ENCODE measurements at places on chromosomes 11 and 22.

DNA sequence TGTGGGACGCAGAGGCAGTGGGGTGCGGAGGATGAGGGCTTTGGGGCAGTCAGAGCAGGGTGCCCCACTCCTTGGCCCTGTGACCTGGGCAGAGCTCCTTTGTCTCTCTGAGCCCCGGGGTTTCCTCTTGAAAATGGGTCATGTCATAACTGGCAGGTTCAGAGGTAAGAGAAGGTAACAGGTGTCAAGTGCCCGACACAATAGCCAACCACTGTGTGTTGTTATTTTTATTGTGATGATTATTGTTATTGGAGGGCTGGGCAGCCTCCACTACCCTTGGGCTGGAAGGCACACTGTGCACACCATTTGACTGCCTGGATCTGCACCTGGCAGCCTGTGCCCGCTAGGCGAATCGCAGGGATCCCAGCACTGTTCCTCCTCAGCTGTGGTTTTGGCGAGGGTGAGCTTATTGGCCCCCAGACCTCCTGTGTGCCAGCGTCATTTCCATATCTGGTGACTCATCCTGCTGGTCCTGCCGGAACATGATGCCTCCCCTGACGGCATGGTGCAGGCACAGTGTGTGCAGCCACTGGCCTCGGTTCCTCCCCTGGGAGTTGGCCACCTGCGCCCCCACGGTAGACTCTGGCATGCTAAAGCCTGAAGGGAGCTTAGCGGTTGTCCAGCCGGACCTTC lies 15.4 kb upstream of the SOX10 start:
- DNase-seq = no peak

- DNase-seq = no peak
Observed at GRCh38 chr11:121544956-121545355, 92.2 kb upstream of the SORL1-AS1 start.

- DNase-seq = no peak
Observed at GRCh38 chr22:49166746-49167145, 660.9 kb downstream of the BRD1 start.

GRCh38 chr11:19218216-19218615 lies 16.4 kb upstream of the CSRP3 start:
- no peak for DNase-seq

DNA sequence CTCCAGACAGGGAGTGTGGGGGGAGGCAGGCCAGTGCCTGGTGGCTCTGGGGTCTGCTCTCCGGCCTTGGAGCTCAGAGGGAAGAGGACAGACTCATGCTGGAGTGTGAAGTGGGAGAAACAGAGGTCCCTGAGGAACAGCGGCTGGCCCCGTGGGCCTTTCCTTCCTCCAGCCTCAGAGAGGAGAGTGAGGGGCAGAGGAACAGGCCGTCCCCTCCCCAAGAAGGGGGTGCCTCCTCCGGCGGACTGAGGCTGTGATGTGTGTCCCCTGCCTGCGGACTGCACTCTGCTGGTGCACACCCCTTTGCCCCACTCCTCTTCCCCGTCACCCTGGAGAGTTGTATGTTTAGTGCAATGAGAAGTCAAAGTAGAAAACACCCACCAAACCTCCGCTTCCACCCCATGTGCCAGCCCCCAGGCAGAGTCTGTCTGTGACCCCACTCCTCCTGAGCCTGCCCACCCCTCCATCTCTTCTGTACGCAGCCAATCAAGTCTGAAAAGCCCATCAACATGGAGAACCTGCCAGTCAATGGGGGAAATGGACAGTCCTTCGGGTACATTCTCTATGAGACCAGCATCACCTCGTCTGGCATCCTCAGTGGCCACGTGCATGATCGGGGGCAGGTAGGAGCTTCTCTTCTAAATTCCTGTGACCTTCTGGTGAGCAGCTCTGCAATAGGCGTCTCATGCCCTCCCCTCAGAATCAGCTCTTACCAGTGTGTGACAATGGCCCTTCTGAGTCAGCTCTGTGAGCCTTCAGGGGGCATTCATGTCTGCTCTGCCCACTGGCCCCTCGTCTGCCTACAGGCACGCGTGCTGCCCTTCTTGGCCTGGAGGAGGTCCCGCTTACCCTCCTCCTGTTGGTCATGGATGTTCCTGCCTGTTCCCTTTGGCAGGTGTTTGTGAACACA lies 39.0 kb downstream of the GLB1L2 start:
- DNase-seq = no peak

DNA sequence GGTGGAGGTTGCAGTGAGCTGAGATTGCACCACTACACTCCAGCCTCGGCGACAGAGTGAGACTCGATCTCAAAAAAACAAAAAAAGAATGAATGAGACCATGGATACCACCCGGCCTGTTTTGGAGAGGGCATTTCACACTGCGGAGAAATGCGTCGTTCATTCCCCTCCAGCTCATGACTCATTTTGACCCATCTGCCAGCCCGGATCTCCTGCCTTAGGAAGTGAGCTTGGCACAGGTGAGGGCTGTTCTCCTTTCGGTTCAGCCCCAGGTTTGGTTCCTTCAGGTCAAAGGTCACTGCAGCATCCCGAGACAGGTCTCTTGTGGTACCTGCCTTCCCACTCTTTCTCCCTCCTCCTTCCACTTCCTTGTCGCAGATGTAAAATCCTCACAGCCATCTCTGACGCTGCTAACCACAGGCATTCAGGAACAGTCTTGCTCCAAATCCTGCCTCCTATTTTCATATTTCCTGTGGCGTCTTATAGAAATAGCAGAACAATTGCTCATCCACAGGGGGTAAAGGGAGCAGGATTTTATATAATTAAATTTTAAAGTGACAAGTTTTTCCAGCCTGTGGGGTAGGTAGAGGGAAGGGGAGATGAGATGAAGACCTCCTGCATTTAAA lies 517.9 kb downstream of the NTM start:
- peak; percentile 80 for DNase-seq

DNA sequence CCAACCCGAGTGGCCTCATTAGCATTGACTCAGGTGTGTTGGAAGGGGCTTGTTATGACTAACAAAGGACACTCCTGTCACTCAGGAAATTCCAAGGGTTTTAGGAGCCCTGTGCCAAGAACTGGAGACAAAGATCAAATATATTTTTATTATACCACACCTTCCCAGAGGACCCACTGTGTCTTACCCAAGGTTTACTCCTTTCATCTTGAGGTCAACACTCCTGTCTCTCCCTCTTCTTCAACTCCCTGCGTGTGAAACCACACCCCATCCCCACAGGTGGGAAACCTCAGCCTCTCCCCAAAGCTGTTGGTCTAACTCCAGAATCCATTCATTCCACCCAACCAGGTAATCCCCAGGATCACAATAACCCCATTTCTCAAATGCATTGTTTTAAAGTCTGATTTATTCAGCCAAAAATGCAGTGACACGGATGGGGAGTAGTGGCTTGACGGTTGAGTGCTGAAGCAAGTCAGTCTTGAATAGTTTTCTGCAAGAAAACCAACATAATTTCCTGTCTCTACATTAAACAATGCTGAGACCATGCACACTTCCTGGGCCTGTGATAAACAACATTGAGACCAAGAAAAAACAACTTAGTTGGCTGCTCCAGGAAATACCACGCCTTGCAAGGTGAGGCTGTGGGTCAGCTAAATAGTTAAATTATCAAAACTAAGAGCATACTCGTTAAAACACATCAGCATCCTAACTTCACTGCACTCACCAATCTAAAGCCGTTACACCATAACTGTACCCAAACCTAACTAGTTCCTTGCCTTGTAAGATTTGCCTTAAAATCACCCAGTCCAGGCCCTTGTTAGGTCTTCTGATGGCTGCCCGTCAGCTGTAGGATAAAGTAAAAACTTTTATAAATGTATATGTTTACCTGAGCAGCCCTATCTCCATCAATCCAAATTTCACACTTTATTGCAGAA lies 38.5 kb upstream of the SPON1 start:
- DNase-seq = no peak

GRCh38 chr11:68120273-68121066 lies 718 bp downstream of the CHKA start:
- DNase-seq = peak; percentile 24

DNA sequence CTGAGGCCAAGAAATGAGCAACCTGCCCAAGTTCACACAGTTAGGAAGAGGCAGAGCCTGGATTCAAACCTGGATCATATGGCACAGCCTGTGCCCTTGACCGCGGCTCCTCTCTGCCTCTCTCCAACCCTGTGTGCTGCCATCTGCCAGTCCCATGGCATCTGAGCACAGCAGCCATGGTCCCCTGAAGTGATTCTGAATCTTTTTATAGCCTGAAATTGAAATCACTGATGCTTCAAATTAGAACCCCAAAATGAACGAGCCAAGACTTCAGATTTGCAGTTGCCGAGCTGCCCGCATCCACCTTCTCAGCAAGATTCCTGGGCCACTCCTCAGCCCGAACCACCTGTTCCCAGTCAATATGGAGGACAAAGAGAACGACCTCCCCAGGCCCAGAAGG lies 252.7 kb downstream of the CTTN start:
- no peak for DNase-seq

GRCh38 chr22:39469681-39470450 lies 13.1 kb downstream of the MGAT3 start:
- DNase-seq = no peak

GRCh38 chr11:86957976-86958646 lies 2.9 kb upstream of the FZD4 start:
- DNase-seq = no peak

GRCh38 chr11:12631651-12632050 lies 42.6 kb upstream of the TEAD1 start:
- DNase-seq = no peak

DNA sequence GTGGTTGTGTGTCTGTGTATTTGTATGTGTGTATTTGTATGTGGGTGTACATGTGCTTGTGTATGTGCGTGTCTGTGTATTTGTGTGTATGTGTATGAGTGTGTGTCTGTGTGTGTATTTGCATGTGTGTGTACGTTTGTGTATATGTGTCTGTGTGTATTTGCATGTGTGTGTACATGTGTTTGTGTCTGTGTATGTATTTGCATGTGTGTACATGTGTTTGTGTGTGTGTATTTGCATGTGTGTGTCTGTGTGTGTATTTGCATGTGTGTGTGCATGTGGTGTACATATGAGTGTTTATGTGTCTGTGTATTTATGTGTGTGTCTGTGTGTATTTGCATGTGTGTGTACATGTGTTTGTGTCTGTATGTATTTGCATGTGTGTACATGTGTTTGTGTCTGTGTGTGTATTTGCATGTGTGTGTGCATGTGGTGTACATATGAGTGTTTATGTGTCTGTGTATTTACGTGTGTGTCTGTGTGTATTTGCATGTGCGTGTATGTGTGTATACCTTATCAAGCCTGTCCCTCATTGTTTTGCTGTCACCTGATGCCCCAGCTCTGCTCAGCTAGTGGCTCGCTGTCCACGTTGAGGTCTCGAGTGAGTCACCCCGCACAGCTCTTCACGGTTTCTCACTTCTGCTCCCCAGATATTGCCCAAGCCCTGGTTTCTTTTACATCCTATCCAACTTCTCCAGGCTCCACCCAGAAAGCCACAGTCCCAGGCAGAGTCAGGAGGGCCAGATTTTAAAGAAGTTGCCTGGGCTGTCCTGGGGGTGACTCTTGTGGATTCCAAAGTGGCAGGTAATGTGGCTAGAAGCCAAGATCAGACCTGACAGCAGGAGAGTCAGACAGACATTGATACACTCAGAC lies 15.2 kb downstream of the MB start:
- peak; percentile 86 for DNase-seq

- DNase-seq = no peak
Observed at GRCh38 chr11:70327717-70328116, 57.2 kb downstream of the PPFIA1 start.

GRCh38 chr11:91761406-91762025 lies 463.1 kb upstream of the FAT3 start:
- no peak for DNase-seq

GRCh38 chr11:16392616-16393015 lies 36.3 kb upstream of the SOX6 start:
- no peak for DNase-seq

DNA sequence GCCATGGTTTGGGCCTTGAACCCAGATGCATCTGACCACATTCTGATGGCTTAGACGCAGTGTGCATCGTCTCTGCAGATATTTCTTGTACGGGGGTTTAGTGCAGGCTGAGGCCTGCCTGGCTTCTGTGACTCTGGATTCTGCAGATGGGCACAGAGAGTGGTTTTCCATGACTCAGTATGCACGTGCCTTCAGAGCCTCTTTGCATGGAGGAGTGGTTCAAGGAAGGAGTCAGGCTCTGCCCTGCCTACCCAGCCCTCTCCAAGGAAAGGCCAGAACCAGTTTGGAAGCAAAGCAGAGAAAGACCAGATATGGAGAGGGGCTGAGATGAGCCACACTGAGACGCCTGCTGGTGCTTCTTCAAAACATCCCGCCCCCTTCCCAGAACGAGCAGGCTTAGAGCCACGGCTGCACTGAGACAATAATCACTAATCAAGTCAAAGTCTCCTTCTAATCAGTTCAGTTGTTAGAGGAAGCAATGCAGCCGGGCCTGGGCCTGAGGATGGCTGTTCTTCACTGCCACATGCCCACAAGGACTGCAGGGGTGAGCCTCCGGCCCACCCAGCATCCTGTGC lies 308.9 kb downstream of the NXPE2 start:
- DNase-seq = no peak

DNA sequence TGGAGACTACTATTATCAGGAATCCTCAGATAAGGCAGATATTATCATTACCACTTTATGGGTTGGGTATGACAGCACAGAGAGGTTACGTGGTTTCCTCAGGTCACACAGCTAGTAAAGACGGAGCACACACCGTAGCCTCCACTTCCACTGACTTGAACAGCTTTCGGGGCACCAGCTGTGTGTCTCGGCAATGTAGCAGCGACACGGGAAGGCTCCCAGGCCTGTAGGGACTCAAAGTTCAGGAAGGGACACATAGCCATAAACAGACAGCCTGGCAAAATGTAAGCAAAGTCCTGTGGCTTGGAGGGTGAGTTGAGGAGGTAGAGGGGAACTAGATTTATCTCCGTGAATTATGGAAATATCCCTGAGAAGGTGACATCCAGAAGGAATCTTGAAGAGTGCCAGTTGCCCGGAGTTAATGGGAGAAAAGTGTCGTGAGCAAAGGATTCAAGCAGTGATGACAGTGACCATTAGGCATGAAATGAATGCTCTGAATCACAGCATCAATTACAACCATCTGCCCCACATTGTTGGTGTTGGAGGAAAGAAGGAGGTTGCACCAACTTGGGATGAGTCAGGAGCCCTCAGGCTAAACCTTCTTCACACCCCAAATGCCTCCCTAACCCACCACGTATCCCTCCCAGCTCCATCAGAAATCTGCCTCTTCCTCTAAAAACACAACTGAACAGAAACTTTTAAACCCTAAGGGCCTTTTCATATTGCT lies 106.7 kb upstream of the ASPHD2 start:
- DNase-seq = peak; percentile 92

GRCh38 chr22:21077884-21078508 lies 32.2 kb downstream of the LRRC74B start:
- DNase-seq = no peak

GRCh38 chr11:353179-353873 lies 16.0 kb upstream of the B4GALNT4 start:
- peak; percentile 83 for DNase-seq
